Thymus (tissue), 14 donors: ENCODE measurements at places on chromosomes 16 and 17. TPM values are rescaled to one million over a fixed set of nuclear protein-coding genes. Genes with fewer than 3 reads are reported as not detected.

Gene MPP2
- polyA plus RNA-seq: 0.87 TPM

Gene ANKFN1
- 0.57 TPM for polyA plus RNA-seq

Gene SLC16A13
- polyA plus RNA-seq: 2.5 TPM

Gene ABCC12
- polyA plus RNA-seq: 0.02 TPM

Gene GPRC5C
- 14.3 TPM for polyA plus RNA-seq

Gene TMED6
- 1.2 TPM for polyA plus RNA-seq

Gene HSDL1
- polyA plus RNA-seq: 21.4 TPM

Gene ABCA6
- 5.0 TPM for polyA plus RNA-seq

Gene CCR7
- polyA plus RNA-seq: 102 TPM
